ENCODE measurements at places on chromosomes 5 and 9.

DNA sequence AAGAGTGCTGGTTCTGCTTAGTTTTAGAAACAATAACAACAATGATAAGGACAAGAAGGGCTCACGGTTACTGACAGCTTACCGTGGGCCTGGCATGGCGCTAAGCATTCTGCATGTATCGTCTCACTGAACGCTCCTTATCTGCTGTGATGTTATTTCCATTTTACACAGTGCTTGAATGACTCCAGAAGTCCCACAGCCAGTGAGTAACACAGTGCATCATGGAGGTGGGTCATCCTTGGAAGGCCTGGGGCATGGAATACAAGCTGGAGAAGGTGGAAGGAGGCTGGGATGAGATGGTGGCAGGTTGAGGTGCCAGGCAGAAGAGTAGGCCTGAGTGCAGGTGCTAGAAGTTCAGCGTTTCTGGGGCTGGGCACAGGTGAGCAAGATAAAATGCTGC, 36.5 kb upstream of the FAT2 start:
- H3K27me3 ChIP-seq: peaks cover 3% of the 10 kb centered on the region
- no peak overlapping the region for H3K4me3 ChIP-seq
- peaks cover 15% of the 10 kb centered on the region for H3K4me1 ChIP-seq

DNA sequence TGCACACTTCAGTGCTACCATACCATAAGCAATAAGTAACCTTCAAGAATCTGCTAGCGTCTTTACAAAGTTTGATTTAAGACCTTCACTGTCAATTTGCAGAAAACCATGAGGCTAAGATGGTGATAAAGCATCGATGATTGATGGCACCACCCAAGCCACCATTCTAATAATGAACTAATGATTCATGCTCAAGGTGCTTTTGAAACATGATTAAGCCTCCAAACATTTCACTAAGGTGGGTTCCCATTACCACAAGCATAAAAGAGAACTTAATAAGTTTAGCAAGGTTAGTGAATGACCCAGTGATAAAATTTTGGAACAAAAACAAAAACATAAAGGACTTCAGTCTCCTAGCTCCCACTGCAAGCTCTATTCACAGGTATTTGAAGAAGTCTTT, 214.7 kb downstream of the FBXL17 start:
- no peaks in the 10 kb centered on the region for H3K4me1 ChIP-seq
- no peak overlapping the region for H3K27ac ChIP-seq
- no peak overlapping the region for H3K4me3 ChIP-seq
- no peak for DNase-seq
- no peaks in the 10 kb centered on the region for H3K27me3 ChIP-seq

DNA sequence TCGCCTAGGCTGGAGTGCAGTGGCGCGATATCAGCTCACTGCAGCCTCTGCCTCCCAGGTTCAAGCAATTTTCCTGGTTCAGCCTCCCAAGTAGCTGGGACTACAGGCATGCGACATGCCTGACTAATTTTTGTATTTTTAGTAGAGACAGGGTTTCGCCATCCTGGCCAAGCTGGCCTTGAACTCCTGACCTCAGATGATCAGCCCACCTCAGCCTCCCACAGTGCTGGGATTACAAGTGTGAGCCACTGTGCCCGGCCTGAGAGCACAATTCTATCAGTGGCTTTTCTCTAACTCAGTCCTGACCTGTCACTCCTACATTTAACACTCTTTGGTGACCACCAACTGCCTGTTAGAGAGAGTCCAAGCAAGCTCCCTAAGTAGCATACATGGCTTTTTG, 82.7 kb upstream of the SPOCK1 start:
- no peak for DNase-seq
- no peak overlapping the region for H3K27ac ChIP-seq
- H3K36me3 ChIP-seq: no peaks in the 10 kb centered on the region
- H3K4me3 ChIP-seq: no peak overlapping the region
- no peaks in the 10 kb centered on the region for H3K4me1 ChIP-seq

DNA sequence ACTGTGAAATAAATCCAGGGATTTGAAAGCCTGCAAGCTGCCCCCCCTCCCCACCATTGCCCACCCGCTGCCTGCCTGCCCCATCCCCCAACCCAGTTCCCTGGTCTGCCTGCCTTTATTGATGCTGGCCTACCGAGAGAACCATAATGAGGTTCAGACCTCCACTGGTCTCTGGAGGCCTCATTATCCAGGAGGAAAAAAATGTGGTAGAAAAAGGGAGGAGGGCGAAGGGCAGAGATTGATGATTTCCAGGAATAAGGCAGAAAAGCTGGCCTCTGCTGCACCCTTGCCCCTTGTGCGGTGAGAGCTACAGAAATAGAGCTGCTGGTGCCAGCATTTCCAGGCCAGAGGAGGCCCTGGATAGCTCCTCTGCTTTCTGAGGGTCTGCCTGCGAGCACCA, 216.1 kb downstream of the PAPPA start:
- H3K4me1 ChIP-seq: peaks cover 11% of the 10 kb centered on the region
- no peak overlapping the region for H3K27ac ChIP-seq
- DNase-seq: no peak

DNA sequence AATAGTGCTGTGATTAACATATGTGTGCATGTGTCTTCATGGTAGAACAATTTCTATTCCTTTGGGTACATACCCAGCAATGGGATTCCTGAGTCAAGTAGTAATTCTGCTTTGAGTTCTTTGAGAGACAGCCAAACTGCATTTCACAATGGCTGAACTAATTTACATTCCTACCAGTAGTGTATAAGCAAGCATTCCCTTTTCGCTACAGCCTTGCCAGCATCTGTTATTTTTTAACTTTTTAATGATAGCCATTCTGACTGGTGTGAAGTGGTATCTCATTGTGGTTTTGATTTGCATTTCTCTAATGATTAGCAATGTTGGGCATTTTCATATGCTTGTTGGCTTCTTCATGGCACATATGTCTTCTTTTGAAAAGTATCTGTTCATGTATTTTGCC, 308.5 kb downstream of the ARRDC3 start:
- no peak for DNase-seq
- peaks cover 4% of the 10 kb centered on the region for H3K27me3 ChIP-seq
- peaks cover 40% of the 10 kb centered on the region for H3K4me1 ChIP-seq
- H3K27ac ChIP-seq: no peak overlapping the region
- no peaks in the 10 kb centered on the region for H3K36me3 ChIP-seq

Measured in osteoblast (primary cell).